ENCODE measurements at places on chromosomes 11 and 22.

- no peak for DNase-seq
Measured at GRCh38 chr22:36088292-36088691, 59.7 kb upstream of the RBFOX2 start.

GRCh38 chr11:71066311-71066710, 186.1 kb downstream of the SHANK2 start:
- DNase-seq, result no peak

DNA sequence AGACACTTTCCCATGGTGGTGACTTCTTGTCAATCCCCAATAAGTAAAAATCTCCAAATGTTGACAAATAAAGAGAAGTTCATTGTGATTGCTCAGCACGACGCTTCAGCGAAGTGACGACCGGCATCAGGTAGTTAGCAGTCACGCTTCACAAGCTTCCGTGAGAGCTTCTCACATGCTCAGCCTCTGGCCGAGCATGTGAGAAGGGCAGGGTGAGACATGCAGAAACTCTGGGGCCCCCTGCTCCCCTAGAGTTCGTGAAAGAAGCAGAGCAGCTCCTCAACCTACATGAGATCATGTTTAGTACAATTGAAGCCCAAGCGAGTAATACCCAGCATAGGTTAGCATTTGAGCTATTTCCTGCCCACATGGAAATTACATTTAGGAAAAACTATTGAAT, 4.4 kb upstream of the C11orf16 start:
- no peak for DNase-seq

DNA sequence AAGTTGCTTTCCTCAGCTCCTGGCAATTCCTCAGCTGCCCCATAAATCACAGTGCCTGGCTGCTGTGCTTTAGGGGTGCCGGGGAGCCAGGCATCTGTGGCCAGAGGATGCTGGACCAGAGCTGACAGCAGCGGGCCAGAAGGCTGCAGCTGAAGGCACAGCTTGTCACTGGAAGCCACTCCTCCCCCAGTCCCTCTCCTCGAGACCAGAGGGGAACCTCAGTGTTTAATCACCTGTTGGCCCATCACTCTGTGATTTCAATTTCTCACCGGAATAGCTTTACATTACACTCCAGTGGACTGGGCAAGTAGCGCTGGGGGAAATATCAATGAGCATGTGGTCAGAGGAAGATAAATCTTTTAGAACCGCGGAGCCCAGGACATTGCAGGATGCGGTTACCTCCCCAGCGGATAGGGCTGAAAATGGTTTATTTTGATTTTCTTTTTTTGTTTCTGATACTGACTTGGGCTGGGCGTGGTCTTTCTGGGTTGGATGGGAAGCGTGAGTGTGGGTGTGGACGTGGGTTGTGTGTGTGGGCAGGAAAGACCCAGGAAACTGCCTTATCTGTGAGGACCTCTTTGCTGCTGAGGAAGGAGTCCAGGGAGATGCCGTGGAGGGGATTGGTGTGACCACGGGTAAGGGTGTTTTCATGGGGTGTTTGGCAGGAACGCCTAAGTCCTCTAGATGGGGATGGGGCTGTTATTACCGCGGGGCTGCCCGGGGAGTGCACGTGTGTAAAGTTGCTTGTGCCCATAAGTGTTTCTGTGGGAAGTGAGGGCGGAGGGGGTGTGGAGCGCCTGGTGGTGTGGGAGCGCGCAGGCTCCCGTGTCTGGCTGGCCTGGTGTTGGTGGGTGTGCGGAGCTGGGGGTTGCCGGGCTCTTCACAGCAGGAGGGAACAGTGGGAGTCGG, 4.0 kb downstream of the DAGLA start:
- DNase-seq, result peak; percentile 50

GRCh38 chr11:132123854-132124835, 753.7 kb downstream of the NTM start:
- DNase-seq, result no peak

GRCh38 chr11:56783448-56784041, 35.0 kb upstream of the OR9G4 start:
- peak; percentile 76 for DNase-seq

- DNase-seq, result no peak
Measured at GRCh38 chr11:95483339-95483738, 252.3 kb upstream of the SESN3 start.

DNA sequence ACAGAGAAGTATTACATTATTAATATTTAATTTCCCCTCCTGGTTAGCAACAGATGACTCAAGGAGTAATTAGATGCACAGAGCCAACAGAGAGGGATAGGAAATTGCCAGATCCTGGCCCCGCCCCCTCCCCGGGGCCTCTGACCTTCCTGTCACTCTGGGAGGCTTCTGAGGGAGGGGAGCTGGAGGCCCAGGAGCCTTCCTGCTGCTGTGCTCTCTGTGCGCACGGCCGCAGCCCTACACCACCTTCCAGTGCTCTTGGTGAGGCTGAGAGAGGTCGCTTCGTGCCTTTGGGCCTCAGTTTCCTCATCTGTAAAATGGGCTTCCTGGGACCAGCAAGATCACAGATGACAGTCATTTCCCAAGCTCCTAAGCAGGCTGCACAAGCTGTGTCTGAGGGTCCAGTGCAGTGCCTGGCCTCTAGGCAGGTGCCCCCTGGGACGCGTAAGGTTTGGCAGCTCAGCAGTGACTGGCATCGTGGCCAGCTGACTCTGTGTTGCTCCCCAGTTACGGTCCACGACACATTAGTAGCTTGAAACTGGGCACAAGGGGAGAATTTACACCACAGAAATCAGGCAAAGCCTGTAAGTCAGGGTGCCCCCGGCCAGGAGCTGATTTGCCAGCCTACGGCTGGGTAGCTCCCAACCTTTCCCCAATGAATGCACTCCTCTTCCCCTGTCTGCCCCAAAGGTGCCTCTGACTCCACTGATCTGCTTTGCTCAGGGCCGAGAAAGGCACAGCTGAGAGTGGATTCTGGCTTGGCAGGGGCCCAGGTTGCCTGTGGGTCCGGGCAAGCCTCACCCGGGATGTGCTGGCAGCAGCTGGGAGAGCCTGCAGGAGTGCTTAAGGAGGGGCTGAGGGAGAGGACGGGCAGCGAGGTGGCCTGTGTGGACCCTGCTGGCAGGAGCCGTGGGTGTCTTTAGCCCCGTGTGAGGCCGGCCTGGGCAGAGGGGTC, 2.3 kb downstream of the ADORA2A start:
- peak; percentile 36 for DNase-seq

DNA sequence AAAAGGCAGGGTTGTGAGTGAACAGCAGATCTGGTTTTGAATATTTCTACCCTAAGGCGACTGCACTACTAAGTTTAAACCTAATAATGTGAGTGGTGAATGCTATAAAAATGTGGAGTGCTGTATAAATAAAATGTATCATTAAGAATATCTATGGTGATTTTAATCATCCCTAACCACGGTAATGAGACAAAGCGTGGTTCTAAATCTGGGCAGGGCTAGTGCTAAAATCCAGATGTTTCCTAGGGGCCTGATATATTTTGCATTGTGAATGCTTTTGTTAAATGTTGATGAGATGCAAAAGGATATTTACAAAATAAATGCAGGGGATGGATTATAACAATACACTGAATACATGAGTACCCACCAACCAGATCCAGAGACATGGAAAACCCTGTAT, 58.1 kb downstream of the TSPAN18 start:
- DNase-seq, result no peak

- DNase-seq, result peak; percentile 20
Measured at GRCh38 chr11:73461335-73461840, 85.2 kb downstream of the RELT start.

DNA sequence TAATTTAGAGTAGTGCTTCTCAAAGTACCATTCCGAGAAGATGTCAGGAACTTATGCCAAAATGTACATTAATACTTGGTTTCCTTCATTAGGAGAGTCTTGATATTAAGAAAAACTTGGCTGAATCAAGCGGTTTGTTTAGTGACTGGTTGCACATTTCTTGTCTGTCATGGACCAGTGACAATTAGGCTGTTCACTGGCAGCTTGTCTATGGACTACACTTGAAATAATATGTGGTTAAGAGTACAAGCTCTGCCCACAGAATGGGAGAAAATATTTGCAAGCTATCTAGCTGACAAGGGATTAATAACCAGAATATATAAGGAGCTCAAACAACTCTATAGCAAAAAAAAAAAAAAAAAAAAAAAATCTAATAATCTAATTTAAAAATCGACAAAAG, 24.6 kb downstream of the COA4 start:
- no peak for DNase-seq

GRCh38 chr11:19642185-19643158, 70.2 kb upstream of the NAV2 start:
- DNase-seq, result peak; percentile 42

GRCh38 chr22:49574881-49575702, 252.6 kb downstream of the BRD1 start:
- no peak for DNase-seq

GRCh38 chr22:40081662-40082061, 86.9 kb downstream of the FAM83F start:
- DNase-seq, result no peak
